ENCODE measurements at places on chromosomes 7 and 10. TPM values are rescaled to one million over a fixed set of nuclear protein-coding genes. Genes with fewer than 3 reads are reported as not detected.
A peak's percentile ranks its signal among the peaks of the same experiment; 100 is the strongest.

Gene ATG9B
- total RNA-seq = 16.8 TPM

Gene CLDN12
- total RNA-seq = 1.1 TPM

Gene TMEM273
- total RNA-seq = 2.2 TPM

Gene EFCAB10
- 1.1 TPM for total RNA-seq

- no peak for DNase-seq
- H3K27ac ChIP-seq = no peak overlapping the region
Measured at GRCh38 chr7:29142021-29142727, 4.2 kb downstream of the CPVL start.

DNA sequence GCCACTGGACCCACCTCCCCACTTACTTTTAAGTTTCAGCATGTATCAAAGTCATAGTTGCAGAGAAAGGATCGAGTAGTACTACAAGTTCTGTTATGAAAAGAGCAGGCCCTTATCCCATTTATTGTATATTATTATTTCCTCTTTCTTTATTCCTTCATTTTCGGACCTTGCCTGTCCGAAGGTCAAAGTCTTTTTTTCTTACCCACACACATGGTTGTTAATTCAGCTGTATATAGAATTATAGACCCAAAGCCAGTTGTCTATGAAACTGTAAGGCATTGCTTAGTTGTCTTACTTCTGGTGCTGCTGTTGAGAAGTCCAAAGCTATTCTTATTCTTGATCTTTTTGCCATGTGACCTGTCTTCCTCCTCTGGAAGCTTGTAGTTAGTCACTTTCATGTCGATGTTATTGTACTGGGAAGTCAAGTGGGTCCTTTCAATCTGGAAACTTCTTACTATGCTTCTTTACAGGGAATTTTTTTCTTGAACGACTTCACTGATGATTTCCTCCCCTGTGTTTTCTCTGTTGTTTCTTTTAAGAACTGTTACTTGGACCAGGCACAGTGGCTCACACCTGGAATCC lies 8.3 kb downstream of the NUDT5 start:
- H3K4me1 ChIP-seq = peaks cover 4% of the 10 kb centered on the region
- no peak for DNase-seq
- no peak overlapping the region for H3K27ac ChIP-seq
- no peaks in the 10 kb centered on the region for H3K27me3 ChIP-seq
- peaks cover 30% of the 10 kb centered on the region for H3K36me3 ChIP-seq

DNA sequence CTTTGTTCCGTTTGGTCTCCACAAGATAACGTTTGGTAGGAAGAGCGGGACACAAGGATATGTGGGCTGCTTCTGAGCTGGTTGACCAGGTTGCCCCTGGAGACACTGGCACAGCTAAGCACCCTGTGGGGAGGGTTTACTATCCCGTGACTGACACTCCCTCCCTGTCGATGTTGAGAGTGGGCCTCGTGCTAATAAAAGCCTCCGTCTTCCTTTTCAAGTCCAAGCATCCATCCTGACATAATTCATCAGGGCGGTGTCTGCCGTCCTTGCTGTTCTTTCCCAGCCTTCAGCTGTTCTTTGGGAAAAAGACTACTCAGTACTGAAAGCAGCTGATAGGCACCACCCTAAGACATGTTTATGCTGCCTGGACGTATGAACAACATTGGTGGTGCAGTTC lies 49.6 kb downstream of the SHH start:
- H3K4me1 ChIP-seq = peaks cover 36% of the 10 kb centered on the region
- H3K27ac ChIP-seq = no peak overlapping the region
- no peaks in the 10 kb centered on the region for H3K27me3 ChIP-seq

DNA sequence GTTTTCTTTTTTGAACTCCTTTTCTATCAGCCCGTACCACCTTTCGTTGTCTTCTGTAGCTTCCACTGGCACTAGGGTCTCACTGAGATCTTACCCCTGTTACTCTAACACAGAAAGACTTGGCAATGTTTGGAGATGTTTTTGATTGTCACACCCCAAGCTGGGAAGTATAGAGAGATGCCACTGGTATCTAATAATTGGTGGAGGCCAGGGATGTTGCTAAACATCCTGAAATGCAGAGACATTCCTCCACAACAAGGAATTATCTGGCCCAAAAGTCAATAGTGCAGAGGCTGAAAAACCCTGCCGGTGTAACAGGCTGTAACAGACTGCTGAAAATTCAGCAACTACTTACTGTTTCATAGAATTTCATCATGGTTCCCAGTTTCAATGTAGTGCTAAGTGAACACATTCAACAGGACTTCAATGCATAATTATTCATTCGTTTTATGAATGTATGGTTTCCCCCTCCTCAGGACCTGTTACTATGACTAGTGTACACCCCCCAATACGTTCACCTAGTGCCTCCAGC lies 115.9 kb downstream of the TRIM24 start:
- no peaks in the 10 kb centered on the region for H3K27me3 ChIP-seq
- H3K36me3 ChIP-seq = peaks cover 46% of the 10 kb centered on the region
- DNase-seq = no peak
- no peaks in the 10 kb centered on the region for H3K4me1 ChIP-seq
- H3K27ac ChIP-seq = no peak overlapping the region

- no peak within 1 kb of the TSS for H3K27ac ChIP-seq
- peak; percentile 37 for DNase-seq
- peaks cover 7% of the 10 kb centered on the region for H3K27me3 ChIP-seq
- no peak within 1 kb of the TSS for H3K4me3 ChIP-seq
- H3K4me1 ChIP-seq = peaks cover 7% of the 10 kb centered on the region
Measured at GRCh38 chr7:5282543-5283316, at the start of gene SLC29A4. TSS of gene SLC29A4 (plus strand) at chr7:5282943. CDS start at chr7:5287817, 4,874 bp downstream.

- no peak overlapping the region for H3K27ac ChIP-seq
- H3K4me3 ChIP-seq = no peak overlapping the region
- no peak for DNase-seq
- H3K4me1 ChIP-seq = no peaks in the 10 kb centered on the region
Measured at GRCh38 chr10:35813219-35813618, 171.1 kb upstream of the FZD8 start.

GRCh38 chr10:84135836-84136235 lies 3.5 kb upstream of the GHITM start:
- H3K36me3 ChIP-seq = no peaks in the 10 kb centered on the region
- no peak overlapping the region for H3K27ac ChIP-seq
- H3K4me3 ChIP-seq = no peak overlapping the region
- H3K4me1 ChIP-seq = peaks cover 17% of the 10 kb centered on the region
- no peaks in the 10 kb centered on the region for H3K27me3 ChIP-seq

DNA sequence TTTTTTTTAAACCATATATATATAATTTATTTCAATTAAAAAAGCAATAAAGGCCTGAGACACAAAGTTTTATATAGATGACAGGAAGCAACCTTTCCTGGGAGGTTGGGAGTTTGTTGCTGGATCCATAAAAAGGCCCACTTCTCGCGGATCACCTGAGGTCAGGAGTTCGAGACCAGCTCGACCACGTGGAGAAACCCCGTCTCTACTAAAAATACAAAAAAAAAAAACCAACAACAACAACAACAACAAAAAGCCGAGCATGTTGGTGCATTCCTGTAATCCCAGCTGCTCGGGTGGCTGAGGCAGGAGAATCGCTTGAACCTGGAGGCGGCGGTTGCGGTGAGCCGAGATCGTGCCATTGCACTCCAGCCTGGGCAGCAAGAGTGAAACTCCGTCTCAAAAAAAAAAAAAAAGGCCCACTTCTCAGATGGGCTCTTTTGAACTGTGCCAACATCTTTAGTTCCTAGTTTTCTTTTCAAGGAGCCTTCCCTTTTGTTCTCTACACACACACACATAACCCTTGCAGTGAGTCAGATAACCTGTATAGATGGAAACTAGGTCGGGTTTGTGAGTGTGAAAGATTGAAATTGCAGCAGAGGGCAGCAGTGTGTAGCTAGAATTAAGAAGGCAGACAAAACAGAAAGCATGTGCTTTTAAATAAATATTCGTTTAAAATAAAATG lies 1.2 kb upstream of the SMNDC1 start:
- H3K4me3 ChIP-seq = peak overlapping the region; percentile 72
- H3K4me1 ChIP-seq = peaks cover 19% of the 10 kb centered on the region
- DNase-seq = peak; percentile 37
- H3K36me3 ChIP-seq = peaks cover 23% of the 10 kb centered on the region
- H3K27ac ChIP-seq = no peak overlapping the region

- no peak overlapping the region for H3K27ac ChIP-seq
- no peaks in the 10 kb centered on the region for H3K27me3 ChIP-seq
- H3K4me3 ChIP-seq = no peak overlapping the region
- no peaks in the 10 kb centered on the region for H3K4me1 ChIP-seq
Measured at GRCh38 chr10:130737621-130738020, 573.9 kb downstream of the TCERG1L start.

DNA sequence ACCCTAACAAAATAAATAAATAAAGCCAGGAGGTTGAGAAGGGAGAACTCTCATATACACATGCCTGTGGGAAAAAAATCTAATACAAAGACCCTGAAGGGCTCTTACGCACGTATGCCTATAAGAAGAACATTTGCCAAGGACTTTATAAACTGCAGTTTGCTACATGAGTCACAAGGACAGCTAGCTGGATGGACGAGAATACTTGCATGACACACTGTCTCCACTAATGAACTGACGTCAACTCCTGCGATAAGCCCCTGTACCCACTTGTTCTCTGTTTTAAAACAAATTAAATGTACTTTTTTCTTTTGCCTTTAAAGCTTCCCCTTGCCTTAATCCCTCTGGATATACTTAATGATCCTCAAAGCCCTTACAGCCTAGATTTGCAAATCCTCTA lies 374.6 kb upstream of the GHITM start:
- no peak for DNase-seq
- no peak overlapping the region for H3K27ac ChIP-seq
- H3K4me3 ChIP-seq = no peak overlapping the region
- H3K4me1 ChIP-seq = no peaks in the 10 kb centered on the region

DNA sequence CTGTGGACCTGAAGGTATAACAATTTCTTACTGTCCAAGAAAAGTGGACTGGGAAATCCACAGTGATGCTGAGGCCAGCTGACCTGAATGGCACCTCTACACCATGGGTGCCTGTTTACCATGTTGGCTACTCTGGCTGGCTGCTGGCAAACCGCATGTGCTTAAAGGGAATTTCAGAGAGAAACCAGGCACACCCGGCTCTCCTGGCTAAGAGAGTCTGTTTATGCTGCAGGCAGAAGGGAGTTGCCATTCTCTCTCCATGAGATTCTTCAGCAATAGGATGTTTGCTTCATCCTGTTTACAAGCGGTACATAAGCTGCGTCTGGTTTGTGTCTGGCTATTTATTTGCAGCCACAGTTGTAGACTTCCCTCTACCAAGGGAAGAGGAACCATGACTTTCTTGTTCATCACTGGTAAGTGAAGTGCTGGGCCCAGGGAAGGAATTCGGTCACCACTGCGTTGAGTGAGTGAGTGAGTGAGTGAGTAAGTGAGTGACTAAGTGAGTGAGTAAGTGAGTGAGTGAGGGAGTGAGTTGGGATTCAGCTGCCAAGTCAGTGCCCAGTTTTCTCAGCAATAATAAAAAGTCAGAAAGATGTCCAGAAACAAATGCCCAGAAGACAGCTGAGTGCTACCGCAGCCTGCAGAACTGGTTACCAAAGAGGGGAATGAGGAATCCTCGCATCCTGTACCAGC lies 90.4 kb downstream of the COBL start:
- no peaks in the 10 kb centered on the region for H3K4me1 ChIP-seq
- no peak overlapping the region for H3K4me3 ChIP-seq
- no peak for DNase-seq

- DNase-seq = no peak
- no peak overlapping the region for H3K27ac ChIP-seq
- H3K27me3 ChIP-seq = no peaks in the 10 kb centered on the region
- no peaks in the 10 kb centered on the region for H3K36me3 ChIP-seq
Measured at GRCh38 chr10:19097151-19097550, 48.5 kb downstream of the MALRD1 start.

GRCh38 chr7:39659356-39660013 lies 36.1 kb downstream of the RALA start:
- H3K27ac ChIP-seq = no peak overlapping the region
- H3K36me3 ChIP-seq = peaks cover 7% of the 10 kb centered on the region
- no peak overlapping the region for H3K4me3 ChIP-seq
- no peak for DNase-seq
- H3K27me3 ChIP-seq = no peaks in the 10 kb centered on the region
- H3K4me1 ChIP-seq = no peaks in the 10 kb centered on the region

DNA sequence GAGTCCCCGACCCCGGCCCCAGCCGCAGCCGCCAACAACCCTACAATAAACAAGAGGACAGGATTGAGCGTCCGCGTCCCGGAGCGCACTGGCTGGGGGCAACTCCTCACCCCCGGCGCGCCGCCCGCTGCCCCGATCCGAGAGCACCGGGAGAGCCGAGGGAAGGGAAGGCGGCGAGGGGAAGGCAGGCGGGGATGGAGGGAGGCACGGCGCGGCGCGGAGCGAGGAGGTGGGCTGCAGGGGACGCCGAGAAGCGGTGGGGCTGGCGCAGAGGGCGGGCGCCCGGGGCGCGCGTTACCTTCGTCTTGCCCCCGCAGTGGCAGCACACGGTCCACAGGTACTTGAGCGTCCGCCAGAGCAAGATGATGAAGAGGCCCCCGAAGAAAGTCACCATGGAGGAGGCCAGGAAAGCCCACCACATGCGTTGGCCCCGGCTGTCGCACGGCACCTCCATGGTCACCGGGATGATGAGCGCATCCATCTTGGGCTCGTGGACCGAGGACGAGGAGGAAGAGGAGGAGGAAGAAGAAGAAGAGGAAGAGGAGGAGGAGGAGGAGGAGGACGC lies 559 bp downstream of the KCNMA1 start:
- no peaks in the 10 kb centered on the region for H3K36me3 ChIP-seq
- H3K4me3 ChIP-seq = no peak overlapping the region
- DNase-seq = no peak
- H3K27ac ChIP-seq = no peak overlapping the region

- H3K4me3 ChIP-seq = no peak overlapping the region
- H3K27me3 ChIP-seq = peaks cover 1% of the 10 kb centered on the region
- no peak for DNase-seq
- H3K4me1 ChIP-seq = peaks cover 13% of the 10 kb centered on the region
Measured at GRCh38 chr10:62852961-62853702, 37.0 kb upstream of the EGR2 start.

- H3K27me3 ChIP-seq = no peaks in the 10 kb centered on the region
- no peaks in the 10 kb centered on the region for H3K4me1 ChIP-seq
- H3K27ac ChIP-seq = no peak overlapping the region
- no peaks in the 10 kb centered on the region for H3K36me3 ChIP-seq
- no peak overlapping the region for H3K4me3 ChIP-seq
- no peak for DNase-seq
Measured at GRCh38 chr7:91519241-91520158, 255.3 kb downstream of the FZD1 start.

DNA sequence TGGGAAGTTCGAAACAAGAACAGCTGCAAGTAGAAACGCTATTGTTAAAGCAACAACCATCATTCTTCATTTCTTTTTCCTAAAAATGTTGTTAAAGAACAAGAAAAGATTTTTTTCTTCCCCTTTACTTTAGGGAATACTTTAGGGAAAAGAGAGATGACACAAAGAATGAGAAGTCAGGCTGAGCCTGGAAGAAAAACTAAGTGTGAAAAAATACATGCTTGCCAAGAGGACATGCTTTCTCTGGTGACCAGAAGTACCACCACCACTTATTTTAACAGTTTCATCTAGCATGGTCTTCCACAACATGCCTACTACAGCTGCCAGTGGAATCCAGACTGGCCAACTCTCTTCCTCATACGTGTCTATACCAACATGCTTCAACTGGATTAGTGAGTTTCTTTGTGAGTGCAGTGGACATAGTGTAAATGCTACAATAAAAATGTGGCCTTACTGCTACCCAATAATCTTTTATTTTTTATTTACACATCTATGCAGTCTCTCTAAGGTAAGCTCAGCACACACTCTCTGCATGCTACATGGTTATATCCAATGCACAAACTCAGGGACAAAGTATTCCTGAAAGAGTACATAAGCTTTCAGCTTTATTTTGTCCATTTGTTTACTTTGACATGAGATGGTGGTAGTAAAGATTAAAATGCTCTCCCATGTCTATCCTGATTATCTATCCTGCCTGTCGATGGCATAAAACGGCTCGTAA lies 196.2 kb downstream of the TAX1BP1 start:
- H3K36me3 ChIP-seq = no peaks in the 10 kb centered on the region
- DNase-seq = no peak
- no peak overlapping the region for H3K4me3 ChIP-seq
- no peaks in the 10 kb centered on the region for H3K27me3 ChIP-seq
